Karpas-422 (cell line): ENCODE measurements at places on chromosomes 3 and 15. TPM values are rescaled to one million over a fixed set of nuclear protein-coding genes. Genes with fewer than 3 reads are reported as not detected.

DNA sequence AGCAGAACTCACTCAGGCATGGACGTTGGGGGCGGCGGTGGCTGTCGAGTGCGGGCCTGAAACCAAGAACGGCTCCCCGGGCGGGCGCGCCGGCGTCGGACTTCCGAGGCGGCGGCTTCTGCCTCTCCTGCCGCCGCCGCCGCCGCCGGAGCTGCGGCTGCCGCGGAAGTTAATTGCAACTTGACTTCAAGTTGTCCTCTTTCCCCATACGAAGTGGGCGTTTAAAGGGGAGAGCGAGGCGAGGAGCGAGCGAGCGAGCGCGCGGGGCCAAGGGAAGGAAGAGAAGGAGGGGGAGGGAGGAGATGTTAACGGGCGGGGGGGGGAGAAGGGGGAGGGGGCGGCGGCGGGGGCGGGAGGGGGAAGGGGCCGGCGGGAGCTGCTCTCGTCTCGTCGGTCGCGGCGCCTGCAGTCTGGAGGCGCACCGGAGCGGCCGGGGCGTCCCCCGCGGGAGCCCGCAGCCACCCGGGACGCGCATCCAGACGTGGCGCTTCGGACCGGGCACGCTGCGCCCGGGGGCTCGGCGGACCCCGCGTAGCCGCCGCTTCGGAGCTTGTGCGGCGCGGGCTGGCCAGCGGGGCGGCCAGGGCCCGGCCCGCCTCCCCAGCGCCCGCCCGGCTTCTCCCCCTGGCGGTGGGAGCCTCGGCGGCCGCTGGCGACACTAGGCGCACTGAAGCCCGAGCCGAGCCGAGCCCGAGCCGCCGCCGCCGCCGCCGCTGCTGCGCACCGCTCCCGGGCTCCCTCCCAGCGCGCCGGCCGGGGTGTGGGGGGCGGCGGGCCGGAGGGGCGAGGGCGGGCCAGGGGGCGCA lies 19.7 kb upstream of the SATB1 start:
- DNase-seq = peak; percentile 61

- no peak for DNase-seq
Measured at GRCh38 chr15:22949074-22949547, 31.1 kb downstream of the CYFIP1 start.

DNA sequence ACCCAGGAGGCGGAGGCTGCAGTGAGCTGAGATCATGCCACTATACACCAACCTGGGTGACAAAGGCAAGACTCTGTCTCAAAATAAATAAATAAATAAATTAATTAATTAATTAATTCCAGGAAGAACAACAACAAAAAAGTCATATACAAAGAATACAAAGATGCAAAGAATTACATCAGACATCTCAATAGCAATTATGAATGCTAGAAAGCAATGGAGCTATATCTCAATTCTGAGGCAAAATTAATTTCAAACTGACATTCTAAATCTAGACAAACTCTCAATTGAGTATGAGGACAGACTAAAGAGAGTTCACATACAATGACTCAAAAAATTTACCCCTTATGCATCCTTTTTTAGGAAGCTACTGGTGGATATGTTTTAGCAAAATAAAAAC lies 69.6 kb upstream of the CTNNB1 start:
- DNase-seq = no peak

DNA sequence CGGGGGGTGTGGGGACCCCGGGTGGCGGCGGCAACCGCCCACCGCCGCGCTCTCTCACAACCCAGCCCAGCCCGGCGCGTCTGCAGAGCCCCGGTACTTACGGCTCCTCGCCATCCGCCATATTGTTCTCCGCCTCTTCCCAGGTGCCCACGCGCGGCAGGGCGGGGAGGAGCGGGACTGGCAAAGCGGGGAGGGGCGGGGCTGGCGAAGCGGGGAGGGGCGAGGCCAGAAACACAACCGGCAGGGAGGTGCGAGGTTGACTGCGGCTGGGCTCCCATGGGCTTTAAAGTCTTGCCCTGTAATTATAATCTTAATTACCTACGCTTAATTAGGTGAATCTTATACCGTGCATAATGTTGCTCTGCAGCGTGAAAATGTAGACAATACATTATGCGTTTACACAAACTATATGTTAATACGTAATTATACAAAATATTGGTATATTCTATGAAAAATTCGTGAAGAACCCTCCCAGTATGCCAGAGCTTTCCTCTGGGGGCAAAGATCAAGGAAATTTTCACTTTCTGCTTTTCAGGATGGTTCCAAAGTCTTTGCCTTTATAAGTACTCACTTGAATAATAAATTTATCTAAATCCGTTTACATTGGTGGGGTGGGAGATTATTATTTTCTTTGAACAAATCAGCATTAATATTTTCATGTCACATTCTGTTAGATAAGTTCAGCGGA lies at the start of gene UBA3:
UBA3 (minus strand) TSS at position 133 of the 688 bp plus-strand sequence; CDS start at position 121, 12 bp downstream.
- DNase-seq = peak; percentile 97

DPPA4 gene
- not detected in 2 replicates for total RNA-seq

MESP1 gene
- 0.14 TPM in 1 of 2 replicates, not detected in the other for total RNA-seq

FAM43A gene
- total RNA-seq = 80.7 and 147 TPM in 2 replicates

EIF4A2 gene
- 541 and 657 TPM in 2 replicates for total RNA-seq
